NCI-H1930 (cell line): ENCODE measurements at places on chromosomes 16 and 17.

- DNase-seq = no peak
These were observed 243.1 kb upstream of the MAF start for GRCh38 chr16:79843631-79844043.

DNA sequence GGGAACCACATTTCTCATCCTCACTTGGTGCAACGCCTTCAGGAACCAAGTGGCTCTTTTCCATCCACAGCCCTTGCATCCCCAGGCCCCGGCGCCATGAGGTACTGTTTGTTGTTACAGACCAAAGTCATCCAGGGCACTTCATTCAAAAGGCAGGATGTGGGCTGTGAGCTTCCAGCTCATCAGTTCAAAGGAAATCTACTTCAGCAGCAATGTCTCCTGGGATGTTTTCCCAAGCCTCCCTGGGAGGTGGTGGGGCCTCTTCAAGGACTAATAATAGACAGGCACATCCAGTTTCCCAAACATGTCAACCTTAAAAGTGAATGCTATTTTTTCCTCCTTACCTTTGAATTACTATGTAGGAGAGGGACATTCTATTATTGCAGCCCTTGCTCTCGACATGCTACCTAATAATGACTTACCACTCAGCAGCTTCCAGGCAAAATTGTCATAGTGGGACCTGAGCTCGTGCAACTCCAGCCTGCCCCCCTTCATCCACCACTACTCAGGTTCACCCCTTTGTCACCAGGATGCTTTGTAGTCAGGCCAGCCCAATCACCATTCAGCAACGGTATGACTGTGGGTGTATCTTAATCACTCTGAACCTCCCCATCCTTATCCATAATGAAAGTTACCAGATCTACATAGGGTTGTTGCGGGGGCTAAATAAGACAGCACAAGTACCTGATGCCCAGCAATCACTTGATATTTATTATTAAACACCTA, 1.7 kb upstream of the PRKCB start:
- DNase-seq = no peak

GRCh38 chr17:80460429-80460834, 16.0 kb downstream of the NPTX1 start:
- DNase-seq = no peak

- DNase-seq = no peak
These were observed 5.3 kb downstream of the CA7 start for GRCh38 chr16:66849549-66849948.

DNA sequence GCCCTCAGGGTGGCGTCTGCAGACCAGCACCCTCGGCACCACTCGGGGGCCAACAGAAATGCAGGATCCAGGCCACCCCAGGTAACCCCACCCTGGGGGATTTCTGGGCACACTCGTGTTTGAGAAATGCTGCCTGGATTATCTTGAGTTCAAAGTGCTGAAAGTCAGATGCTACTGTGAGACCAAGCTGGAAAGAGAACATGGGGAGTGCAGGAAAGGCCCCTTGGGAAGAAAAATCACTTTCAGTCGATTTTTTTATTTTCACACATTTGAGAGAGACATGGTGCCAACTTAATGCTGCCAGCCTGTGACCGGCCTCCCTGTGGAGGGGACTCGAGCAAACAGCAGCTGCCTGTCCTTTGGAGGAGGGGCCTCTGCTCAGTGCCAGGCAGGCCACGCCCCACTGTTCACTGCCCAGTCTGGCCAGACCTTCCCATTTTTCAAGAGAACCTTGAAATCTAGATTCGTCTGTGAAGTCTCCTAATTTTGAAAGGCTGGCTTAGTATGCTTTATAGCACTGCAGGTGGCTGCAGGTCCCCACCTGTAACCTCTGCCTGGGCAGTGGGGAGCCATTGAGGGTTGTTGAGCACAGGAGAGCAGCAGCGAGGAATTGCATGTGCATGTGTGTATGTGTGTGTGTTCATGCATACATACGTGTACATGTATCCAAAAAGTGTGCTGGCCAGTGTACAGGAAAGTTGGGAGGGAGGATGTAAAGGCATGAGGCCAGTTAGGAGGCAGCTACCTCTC, 70.7 kb upstream of the PLCG2 start:
- no peak for DNase-seq

GRCh38 chr16:64872101-64872500, 249.8 kb downstream of the CDH11 start:
- no peak for DNase-seq

GRCh38 chr16:27232901-27233625, 29.7 kb downstream of the KDM8 start:
- no peak for DNase-seq

GRCh38 chr16:69793526-69793925, 31.4 kb downstream of the WWP2 start:
- DNase-seq = no peak

DNA sequence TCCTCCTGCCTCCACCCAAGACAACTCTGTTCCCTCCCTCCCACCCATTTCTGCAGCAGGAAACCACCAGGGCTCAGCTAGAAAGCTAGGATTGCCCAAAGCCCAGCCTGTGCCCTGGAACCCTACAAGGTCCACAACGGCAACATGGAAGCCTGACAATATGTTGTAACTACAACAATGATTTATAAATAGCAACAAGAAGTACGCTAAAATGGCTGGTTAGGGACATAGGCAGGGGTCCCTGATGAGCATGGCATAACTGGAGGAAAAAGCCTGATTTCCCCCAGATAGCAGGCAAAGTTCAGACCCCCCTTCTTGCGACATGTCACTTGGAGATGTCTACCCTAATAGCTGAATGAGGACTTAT, 6.6 kb downstream of the ST3GAL2 start:
- DNase-seq = no peak
